ENCODE measurements at places on chromosomes 2 and 18. TPM values are rescaled to one million over a fixed set of nuclear protein-coding genes. Genes with fewer than 3 reads are reported as not detected.
A peak's percentile ranks its signal among the peaks of the same experiment; 100 is the strongest.

The PAIP2B gene
- total RNA-seq = 76.6 TPM

The REEP1 gene
- 30.2 TPM for total RNA-seq

The NEU2 gene
- total RNA-seq = not detected

The UPP2 gene
- total RNA-seq = not detected

GRCh38 chr2:188245230-188245629 lies 46.4 kb upstream of the GULP1 start:
- DNase-seq = no peak
- H3K36me3 ChIP-seq = no peaks in the 10 kb centered on the region
- H3K4me3 ChIP-seq = no peak overlapping the region
- H3K27ac ChIP-seq = no peak overlapping the region

GRCh38 chr2:137262594-137262993 lies 497.2 kb downstream of the THSD7B start:
- H3K27me3 ChIP-seq = no peaks in the 10 kb centered on the region
- H3K36me3 ChIP-seq = no peaks in the 10 kb centered on the region
- no peak for DNase-seq
- H3K4me3 ChIP-seq = no peak overlapping the region
- H3K4me1 ChIP-seq = no peaks in the 10 kb centered on the region
- no peak overlapping the region for H3K27ac ChIP-seq

- H3K27me3 ChIP-seq = peaks cover 85% of the 10 kb centered on the region
- no peak overlapping the region for H3K27ac ChIP-seq
- no peaks in the 10 kb centered on the region for H3K36me3 ChIP-seq
Measured at GRCh38 chr2:10493634-10494281, 45.6 kb upstream of the ODC1 start.

- no peak overlapping the region for H3K4me3 ChIP-seq
- H3K4me1 ChIP-seq = no peaks in the 10 kb centered on the region
- H3K36me3 ChIP-seq = no peaks in the 10 kb centered on the region
- H3K27ac ChIP-seq = no peak overlapping the region
- no peak for DNase-seq
Measured at GRCh38 chr2:145114726-145115125, 594.8 kb upstream of the ZEB2 start.

DNA sequence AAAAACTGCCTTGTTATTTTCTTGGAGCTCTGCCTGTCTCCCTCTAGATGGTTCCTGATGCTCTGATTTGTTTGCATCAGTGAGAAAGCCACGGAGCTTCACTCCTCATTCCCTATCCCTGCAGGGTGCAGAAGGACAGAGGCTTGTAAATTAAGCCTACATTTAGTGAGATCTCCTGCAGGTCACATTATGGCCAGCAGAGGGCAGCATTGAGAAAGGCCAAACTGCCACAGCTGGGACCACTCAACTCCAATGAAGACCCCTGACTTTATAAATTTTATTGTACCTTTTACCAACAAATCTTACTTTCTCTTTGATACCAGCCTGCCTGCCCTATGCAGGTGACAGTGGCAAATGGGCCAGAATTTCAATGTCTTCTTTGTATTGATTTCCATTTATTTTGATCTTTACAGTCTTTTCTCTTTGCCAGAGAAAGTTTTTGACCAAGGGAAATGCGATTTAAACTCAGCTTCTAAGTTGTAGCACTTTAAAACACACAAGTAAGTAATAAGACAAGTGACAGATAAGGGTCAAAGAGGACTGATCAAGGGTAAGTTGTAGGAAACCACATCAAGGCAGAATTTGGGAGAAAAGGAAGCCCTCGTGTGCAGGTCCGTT lies 1029.1 kb upstream of the KLHL29 start:
- no peak overlapping the region for H3K27ac ChIP-seq
- no peak overlapping the region for H3K4me3 ChIP-seq
- DNase-seq = peak; percentile 46
- H3K36me3 ChIP-seq = no peaks in the 10 kb centered on the region
- H3K27me3 ChIP-seq = peaks cover 7% of the 10 kb centered on the region

DNA sequence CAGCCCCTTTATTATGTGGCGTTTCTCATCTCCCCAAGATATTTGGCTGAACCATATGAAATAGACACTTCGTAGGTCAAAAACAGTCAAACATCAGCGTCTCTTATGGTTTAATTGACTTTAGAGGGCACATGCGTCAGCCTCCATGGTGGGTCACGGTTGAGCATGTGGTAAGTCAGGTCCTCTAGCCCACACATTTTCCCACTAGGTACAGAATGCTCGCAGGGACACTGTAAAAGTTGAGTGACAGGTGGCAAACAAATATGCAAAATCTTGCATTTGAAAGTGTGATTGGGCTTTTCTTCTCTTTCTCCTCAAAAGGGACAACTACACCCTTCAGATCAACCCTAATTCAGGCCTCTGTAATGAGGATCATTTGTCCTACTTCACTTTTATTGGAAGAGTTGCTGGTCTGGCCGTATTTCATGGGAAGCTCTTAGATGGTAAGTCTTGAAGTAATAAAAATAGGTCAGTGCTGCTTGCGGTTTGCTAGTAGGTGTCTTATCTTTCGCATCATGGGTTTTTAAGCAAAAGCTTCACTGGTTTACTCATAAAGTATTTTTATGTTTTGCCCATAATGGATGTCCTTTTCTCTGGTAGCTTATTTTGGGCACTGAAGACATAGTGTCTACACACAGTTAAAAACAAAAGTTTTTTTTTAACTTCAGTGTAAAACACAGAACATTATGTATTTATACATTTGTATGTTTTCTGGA lies 261.3 kb downstream of the ALPK2 start:
- H3K36me3 ChIP-seq = peaks cover 85% of the 10 kb centered on the region
- H3K27ac ChIP-seq = no peak overlapping the region
- no peaks in the 10 kb centered on the region for H3K27me3 ChIP-seq
- peaks cover 3% of the 10 kb centered on the region for H3K4me1 ChIP-seq

DNA sequence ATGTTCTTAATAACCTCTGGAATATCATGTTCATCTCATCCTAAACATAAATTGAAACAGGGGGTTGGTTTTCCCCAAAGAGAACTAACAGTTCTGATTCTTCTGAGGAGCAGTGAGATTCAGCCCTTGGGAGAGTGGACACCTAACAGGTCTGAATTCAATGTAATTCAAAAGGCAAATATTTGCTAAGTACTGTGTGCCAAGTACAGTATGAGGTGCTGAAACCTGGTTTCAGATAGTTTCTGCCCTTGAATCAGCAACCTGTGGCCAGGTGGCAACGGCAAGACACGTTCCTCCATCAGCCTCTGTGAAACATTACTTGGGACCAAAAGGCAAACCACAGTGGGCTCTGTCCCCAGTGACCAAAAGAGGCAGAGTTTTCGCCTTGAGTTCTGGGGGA lies 1.3 kb downstream of the LRRC30 start:
- H3K4me1 ChIP-seq = peaks cover 36% of the 10 kb centered on the region
- no peaks in the 10 kb centered on the region for H3K27me3 ChIP-seq
- no peak overlapping the region for H3K4me3 ChIP-seq
- H3K36me3 ChIP-seq = no peaks in the 10 kb centered on the region
- DNase-seq = no peak

DNA sequence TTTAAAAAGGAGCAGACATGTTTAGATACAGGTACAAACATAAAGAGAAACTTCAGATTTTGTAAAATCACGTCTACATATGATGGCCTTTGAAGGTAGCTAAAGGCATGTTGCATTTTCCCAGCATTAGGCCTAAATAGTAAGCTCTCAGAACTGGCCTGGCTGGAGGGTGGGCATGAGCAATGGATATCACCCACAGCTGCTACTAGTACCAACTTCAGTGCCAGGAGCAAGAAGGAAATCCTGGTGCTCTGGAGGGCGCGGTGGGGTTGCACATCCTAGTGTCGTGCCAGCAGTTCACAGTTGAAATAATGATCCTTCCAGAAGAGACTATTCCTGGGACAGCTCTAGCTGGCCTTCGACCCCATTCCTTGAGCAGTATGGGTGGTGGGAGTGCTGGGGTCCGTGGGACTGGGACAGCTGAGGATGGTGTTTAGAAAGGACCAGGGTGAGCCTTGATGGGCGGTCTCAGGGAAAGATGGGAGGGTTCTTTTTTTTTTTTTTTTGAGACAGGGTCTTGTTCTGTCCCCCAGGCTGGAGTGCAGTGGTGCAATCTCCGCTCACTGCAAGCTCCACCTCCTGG lies 4.9 kb downstream of the DES start:
- no peak for DNase-seq
- H3K27ac ChIP-seq = peak overlapping the region; percentile 96
- peaks cover 53% of the 10 kb centered on the region for H3K27me3 ChIP-seq
- H3K4me3 ChIP-seq = peak overlapping the region; percentile 75
- H3K4me1 ChIP-seq = peaks cover 21% of the 10 kb centered on the region

DNA sequence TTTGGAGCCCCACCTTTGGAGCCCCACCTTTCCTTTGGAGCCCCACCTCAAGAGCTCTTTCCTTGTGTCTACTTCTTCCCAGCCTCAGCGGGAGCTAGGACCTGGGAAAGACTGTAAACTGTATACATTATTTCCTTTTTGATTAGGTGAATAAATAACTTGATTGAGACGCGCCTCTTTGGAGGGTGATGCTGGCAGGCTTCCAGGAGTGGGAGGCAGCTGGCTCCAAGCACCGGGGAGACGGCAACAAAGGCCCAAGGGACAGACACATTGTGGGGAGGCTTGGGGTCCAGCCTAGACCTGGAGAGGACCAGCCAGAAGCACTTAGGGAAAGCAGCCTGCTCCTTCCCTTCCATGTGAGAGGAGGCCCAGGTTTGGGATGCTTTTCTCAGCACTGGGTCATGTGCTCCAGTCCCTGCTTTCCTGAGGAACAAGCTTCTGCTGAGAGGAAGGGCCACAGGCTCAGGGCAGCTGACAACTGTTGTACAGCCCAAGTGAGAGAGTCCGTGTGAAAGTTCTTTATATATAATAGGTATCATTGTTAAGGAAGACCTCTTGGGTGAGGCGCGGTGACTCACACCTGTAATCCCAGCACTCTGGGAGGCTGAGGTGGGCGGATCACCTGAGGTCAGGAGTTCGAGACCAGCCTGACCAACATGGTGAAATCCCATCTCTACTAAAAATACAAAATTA lies 297.2 kb upstream of the SLC14A2 start:
- H3K4me3 ChIP-seq = no peak overlapping the region
- H3K4me1 ChIP-seq = peaks cover 15% of the 10 kb centered on the region
- no peaks in the 10 kb centered on the region for H3K27me3 ChIP-seq
- H3K27ac ChIP-seq = no peak overlapping the region
- H3K36me3 ChIP-seq = no peaks in the 10 kb centered on the region

DNA sequence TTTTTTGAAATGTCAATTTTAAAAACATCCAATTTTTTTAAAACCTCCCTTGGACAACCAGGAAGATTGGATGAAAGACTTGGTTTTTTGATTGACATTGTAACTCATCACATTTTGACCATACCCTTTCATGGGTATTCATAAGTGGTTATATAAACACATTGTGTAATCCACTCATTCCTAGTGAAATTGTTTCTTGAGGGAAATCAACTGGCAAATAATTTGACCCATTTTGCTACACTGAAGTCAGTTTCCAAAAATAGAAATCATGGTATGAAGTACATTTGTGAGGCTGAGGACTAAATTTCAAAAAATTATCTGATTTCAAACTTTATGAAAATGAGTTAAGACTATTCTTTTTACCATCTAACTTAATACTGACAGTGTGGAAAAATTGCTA lies 31.5 kb downstream of the FBXO48 start:
- no peaks in the 10 kb centered on the region for H3K36me3 ChIP-seq
- H3K4me3 ChIP-seq = no peak overlapping the region
- DNase-seq = no peak
- H3K27ac ChIP-seq = peak overlapping the region; percentile 54
- no peaks in the 10 kb centered on the region for H3K27me3 ChIP-seq
- peaks cover 26% of the 10 kb centered on the region for H3K4me1 ChIP-seq

GRCh38 chr2:240851078-240851991 lies 17.3 kb upstream of the AGXT start:
- no peak overlapping the region for H3K27ac ChIP-seq
- no peak overlapping the region for H3K4me3 ChIP-seq
- peak; percentile 81 for DNase-seq
- H3K4me1 ChIP-seq = peaks cover 4% of the 10 kb centered on the region

DNA sequence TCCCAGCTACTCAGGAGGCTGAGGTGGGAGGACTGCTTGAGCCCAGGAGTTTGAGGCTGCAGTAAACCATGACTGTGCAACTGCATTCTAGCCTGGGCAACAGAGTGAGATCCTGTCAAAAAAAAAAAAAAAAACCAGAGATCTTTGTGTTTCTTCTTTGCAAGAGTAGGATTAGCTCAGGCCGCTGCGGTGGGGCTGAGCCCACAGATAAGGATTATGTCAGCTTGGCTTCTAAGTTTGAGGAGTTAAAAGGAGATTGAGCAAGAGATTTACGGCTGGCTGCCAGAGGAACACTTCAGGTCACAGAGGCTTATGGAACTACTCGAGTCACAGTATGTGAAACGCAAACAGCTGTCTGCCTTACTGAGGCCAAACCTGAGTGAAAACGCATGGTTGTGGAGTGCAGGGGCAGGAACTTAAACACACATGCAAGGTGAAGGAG lies 146.7 kb upstream of the L3MBTL4 start:
- peaks cover 10% of the 10 kb centered on the region for H3K27me3 ChIP-seq
- no peaks in the 10 kb centered on the region for H3K36me3 ChIP-seq
- H3K4me3 ChIP-seq = no peak overlapping the region
- H3K4me1 ChIP-seq = no peaks in the 10 kb centered on the region
- peak overlapping the region; percentile 18 for H3K27ac ChIP-seq

- no peak overlapping the region for H3K27ac ChIP-seq
- no peak for DNase-seq
- H3K4me3 ChIP-seq = no peak overlapping the region
- H3K27me3 ChIP-seq = no peaks in the 10 kb centered on the region
Measured at GRCh38 chr2:172671501-172671900, 64.1 kb upstream of the RAPGEF4 start.

DNA sequence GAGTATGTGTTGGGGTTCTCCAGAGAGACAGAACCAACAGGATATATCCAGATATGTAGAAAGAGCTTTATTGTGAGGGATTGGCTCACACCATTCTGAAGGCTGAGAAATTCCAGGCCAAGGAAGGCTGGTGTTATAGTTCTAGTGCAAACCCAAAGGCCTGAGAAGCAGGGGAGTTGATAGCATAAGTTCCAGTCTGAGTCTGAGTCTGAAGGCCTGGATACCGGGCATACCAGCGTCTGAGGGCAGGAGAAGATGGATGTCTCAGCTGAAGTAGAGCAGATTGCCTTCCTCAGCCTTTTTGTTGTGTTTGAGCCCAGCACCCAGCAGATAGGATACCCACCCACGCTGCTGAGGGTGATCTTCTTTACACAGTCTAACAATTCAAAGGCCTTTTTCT lies 211.7 kb upstream of the RASGRP3 start:
- H3K27ac ChIP-seq = peak overlapping the region; percentile 3
- no peaks in the 10 kb centered on the region for H3K27me3 ChIP-seq
- peaks cover 41% of the 10 kb centered on the region for H3K36me3 ChIP-seq
- no peak for DNase-seq
- H3K4me1 ChIP-seq = peaks cover 20% of the 10 kb centered on the region

DNA sequence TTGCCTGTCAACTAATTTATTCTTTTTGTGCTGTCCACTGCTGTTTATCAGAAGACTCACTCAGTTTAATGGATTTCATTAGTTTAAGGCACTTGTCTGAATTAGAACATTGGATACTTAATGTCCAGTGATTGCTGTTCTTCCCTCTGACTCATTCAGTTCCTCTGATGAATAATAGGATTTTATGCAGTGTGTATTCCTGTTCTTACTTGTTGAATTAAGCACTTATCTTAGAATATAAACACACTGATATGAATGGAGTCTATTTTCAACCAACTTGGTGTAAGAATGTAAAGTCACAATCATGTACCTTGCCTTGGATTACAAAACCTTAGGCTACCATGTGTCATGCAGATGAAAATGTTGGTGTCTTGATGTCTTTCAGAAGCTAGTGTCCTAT lies 87.0 kb upstream of the PROKR1 start:
- H3K4me1 ChIP-seq = no peaks in the 10 kb centered on the region
- H3K36me3 ChIP-seq = no peaks in the 10 kb centered on the region
- no peak overlapping the region for H3K27ac ChIP-seq
- H3K4me3 ChIP-seq = no peak overlapping the region

Data from left ventricle myocardium inferior (tissue), 1 donor.